Vagina (tissue), 2 donors: ENCODE measurements at places on chromosomes 7 and 10.

DNA sequence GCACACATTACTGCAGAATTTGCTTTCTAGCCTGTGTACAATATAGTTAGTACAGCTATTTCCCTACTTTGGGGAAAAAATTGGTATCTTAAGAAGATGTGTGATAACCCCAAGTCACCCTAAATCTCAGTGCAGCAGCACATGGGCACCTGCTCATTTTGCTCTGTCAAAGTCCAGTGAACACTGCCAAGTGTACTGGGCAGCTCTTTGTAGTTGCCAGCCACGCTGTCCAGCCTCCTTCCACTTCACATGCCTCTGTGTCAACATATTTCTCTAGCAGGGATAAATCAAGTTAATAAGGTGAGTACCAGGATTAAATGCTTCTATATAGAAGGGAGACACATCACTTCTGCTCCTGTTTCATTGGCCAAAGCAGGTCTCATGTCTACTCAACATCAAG, 87.1 kb upstream of the CDC14C start:
- no peak overlapping the region for H3K27ac ChIP-seq
- no peaks in the 10 kb centered on the region for H3K36me3 ChIP-seq
- H3K4me3 ChIP-seq: no peak overlapping the region
- DNase-seq: no peak

DNA sequence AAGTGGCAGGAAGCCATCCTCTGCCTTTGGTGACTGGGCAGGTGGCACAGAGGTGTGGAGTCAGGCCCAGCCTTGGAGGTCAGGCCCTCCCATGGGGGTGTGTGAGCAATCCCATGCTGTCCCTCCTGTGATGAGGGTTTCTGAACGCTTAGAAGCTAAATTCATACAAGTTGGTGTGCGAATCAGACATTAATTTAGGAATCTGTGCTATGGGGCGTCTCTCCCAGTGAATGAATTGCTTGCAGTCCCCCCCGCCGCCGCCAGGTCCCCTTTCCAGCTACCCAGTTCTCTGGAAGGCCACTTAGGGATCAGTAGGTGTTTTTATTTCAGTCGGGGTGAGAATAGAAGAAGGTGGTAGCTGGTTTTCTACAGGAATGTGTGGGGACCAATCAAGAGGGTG, 37.5 kb downstream of the LRRC18 start:
- DNase-seq: peak; percentile 34
- H3K27me3 ChIP-seq: no peaks in the 10 kb centered on the region
- no peak overlapping the region for H3K4me3 ChIP-seq
- no peaks in the 10 kb centered on the region for H3K4me1 ChIP-seq

GRCh38 chr10:7941576-7941975, 112.9 kb upstream of the GATA3 start:
- no peaks in the 10 kb centered on the region for H3K27me3 ChIP-seq
- H3K27ac ChIP-seq: no peak overlapping the region
- H3K4me3 ChIP-seq: no peak overlapping the region
- no peak for DNase-seq
- no peaks in the 10 kb centered on the region for H3K36me3 ChIP-seq

DNA sequence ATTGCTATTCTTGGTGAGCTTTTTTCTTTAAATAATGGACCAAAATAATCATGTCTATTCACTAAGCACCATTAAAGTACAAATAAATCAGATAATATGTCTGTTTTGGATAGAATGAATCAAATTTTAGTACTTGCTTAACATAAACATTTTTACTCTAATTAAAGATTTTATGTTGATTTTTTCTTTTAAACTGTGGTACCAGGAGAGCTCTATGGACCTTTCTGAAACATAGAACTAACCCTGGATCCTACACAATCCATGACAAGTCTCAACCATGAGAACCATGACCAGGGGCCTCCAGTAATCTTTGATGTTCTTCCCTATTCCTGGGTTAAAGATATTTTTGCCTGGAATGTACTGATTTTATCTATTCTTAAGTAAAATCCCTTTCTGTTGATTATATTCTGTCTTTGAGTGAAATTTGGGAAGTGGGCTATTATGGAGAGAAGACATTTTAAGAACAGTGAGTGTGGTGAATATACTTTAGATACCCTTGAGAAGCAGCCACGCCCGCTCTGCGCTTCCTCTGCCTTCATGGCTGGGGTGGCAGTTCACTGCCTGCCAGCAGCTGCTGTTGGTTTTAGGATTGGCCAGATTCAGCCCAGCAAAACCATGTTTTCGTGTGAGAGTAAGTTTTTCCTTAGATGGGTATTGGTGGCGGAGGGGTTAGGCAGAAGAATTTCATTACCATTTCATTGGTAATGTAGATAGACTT, 42.2 kb upstream of the BHLHA15 start:
- H3K4me1 ChIP-seq: peaks cover 9% of the 10 kb centered on the region
- DNase-seq: no peak
- peaks cover 19% of the 10 kb centered on the region for H3K36me3 ChIP-seq
- H3K27me3 ChIP-seq: no peaks in the 10 kb centered on the region
- no peak overlapping the region for H3K27ac ChIP-seq
- H3K4me3 ChIP-seq: no peak overlapping the region
